Cerebellar nuclear complex (tissue), 1 donor: ENCODE measurements at places on chromosomes 13 and 19.
A peak's percentile ranks its signal among the peaks of the same experiment; 100 is the strongest.

GRCh38 chr13:112374271-112374670, 1.9 kb upstream of the SPACA7 start:
- DNase-seq, result no peak

DNA sequence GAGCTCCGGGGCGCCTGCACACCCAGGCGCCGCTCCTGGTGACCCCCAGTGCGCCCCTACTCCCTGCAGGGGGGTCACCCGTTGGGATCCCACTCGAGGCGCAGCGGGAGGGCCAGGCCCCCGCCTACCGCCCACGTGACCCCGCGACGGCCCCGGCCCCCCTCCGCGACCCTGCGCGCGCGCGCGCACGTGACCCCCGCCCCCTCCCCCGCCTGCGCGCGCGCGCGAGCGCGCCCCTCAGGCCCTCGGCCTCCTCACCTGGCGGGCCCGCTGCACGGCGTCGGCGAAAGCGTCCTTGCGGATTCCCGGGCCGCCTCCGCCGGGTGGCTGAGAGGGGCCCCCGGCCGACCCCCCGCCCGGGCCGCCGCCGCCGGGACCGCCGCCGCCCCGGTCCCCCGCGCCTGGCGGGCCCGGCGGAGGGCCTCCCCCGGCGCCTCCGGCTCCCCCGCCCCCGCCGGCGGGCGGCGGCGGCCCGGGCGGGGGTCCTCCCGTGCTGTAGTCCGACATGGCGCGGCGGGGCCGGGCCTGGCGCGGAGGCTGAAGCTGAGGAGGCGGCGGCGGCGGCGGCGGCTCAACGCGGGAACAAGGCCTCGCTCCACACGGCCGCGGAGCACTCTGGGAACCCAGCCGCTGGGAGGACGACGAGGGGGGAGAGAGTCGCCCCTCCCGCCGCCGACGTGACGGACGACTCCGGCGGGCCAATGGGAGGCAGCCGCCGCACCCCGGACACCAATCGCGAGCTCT, at the start of gene KHSRP:
Gene KHSRP, minus strand, starts transcription at position 617 of the 744 bp plus-strand sequence. Its CDS starts 110 bp downstream, at position 507.
- no peak for DNase-seq

DNA sequence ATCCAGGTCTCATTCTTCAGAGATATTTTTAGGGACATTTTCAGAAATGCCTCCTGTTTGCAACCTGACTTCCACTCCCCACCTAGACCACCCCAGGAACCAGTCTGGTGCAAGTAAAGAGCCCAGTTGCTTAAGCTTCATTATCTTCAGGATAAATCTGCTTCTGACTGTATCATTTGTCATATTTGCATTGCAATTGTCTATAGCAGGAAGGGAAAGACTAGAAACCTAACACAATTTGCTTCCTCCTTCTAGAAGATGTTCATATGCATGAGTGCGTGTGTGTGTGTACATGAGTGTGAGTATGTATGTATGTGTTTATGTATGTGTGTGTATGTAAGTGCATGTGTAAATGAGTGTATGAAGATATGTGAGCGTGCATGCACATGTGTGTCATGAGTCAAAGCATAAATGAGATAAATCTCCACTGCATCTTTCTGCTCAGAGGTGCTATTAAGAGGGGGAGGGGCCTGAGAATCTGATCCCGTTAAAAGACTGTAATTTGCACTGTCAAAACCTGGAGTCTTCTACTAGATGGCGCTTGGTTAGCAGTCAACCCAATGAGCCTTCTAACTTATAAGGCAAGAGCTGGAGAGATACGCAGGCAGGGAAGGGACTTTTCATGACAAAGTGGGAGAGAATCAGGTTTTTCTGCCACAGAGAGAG, 178.8 kb upstream of the KL start:
- no peak for DNase-seq

GRCh38 chr13:73702419-73703071, 431.7 kb downstream of the KLF12 start:
- DNase-seq, result no peak

DNA sequence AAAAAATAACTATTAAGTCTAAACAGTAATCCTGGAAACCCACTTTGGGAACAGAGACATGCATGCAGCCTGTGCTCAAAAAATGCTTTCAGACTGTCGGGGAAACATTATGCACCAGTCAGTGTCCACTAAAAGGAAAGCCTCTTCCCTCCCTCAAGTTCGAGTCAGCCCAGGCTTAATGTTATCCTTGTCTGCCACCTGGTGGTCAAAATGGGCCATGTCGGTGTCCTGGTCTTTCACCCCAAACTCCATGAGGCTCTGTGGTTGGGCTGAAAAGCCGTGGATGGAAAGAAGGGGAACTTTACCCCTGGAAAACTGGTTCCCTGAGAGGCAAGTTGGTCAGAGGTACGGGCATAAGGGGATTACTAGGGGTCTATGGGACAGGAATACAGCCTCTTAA, 88.4 kb upstream of the ZNF492 start:
- DNase-seq, result no peak

DNA sequence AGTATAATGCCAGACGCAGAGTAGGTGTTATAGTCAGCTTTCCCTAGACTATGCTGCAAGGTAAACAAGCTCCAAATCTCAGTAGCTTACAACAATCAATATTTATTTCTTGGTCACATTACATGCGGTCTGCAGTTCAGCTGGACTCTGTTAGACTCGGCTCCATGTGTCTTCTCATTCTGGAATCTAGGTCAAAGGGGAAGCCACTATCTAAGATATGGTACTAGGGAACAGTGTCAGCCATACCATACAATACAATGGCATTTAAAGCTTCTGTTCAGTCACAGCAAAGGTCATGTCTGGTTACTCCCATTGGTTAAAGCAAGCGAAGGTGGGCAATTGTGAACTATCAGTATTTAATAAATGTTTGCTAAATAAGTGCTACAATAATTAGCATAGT, 65.3 kb upstream of the SERTM1 start:
- DNase-seq, result no peak

- DNase-seq, result no peak
Observed at GRCh38 chr19:37778613-37779126, 716 bp downstream of the ZNF573 start.

DNA sequence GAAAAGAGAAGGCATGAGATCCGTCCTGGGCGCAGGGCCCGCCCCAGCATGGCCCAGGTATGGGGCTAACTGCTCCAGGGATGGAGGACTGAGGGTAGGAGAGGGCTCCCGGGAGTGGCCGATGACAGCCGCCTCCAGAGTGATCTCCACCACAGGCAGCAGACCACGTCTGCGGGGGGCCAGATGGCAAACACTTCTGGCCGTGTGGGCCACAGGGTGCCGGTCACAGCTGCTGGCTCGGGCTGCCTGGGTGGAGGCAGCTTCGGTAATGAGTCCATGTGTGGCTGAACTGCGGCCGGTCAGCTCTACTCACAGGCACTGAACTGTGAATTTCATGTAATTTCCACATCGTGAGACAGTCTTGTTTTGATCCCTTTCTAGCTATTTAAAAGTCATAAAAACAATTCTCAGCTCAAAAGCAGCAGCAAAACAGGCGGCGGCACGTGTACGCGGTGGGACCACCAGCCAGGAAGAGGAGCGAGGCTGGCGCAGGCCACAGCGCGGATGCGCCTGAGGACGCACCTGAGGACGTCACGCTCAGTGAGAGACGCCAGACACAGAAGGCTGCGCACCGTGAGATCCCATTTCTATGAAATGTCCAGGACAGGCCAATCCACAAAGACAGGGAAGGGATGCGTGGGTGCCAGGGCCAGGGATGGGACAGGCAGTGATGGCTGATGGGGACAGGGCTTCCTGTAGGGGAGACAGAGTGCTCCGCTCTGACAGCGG, 4.0 kb downstream of the LSM7 start:
- DNase-seq, result peak; percentile 38

- no peak for DNase-seq
Observed at GRCh38 chr13:98990701-98991100, 12.8 kb upstream of the DOCK9 start.

GRCh38 chr19:16232568-16232967, 34.9 kb downstream of the AP1M1 start:
- no peak for DNase-seq

- DNase-seq, result no peak
Observed at GRCh38 chr19:4913996-4914735, 4.9 kb downstream of the UHRF1 start.

DNA sequence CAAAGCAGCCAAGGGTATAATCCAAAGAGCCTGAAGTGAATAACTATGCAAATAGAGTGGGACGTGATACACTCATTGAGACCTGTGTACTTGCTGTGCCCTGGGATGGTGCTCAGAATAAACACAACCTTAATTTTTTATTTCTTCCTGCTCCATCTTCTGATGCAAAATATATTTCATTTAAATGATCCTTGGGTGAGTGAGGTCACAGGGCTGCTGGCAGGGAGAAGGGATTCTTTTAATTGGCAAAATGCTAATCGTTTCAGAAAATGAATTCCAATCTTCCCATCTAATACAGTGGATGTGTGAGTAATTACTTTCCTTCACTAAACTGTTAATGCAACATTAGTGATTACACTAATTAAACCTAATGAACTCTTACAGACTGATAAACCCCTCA, 63.5 kb downstream of the SIAH3 start:
- no peak for DNase-seq

GRCh38 chr13:46728777-46729176, 68.2 kb downstream of the ESD start:
- no peak for DNase-seq

DNA sequence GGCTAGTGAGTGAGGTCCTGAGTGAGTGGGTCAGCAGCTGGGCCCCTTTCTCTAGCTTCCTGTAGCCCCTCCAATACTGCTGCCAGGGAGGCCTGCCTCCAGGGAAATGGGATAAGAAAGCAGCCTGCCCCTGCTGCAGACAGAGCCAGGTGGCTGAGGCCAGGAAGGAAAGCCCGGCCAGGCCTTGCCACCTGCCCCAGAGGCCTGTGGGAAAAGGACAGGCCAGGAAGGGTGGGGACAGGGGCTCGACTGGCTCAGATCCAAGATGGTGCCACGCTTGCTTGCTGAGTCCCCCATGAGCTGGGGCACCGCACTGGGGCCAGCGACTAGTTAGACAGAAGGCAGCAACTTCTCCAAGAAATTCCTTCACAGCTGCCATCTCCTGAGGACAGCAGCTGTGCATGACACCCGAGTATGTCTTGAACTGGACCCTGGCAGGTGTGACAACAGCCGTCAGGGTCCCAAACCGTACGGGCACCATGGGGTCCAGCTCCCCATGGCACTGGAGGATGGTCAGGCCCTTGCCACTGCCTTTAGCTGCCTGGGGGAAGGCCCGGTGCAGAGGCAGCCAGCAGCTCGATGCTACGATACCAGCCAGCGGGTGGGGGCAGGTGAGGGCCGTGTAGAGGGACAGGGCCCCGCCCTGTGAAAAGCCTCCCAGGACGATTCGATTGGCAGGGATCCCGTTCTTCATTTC, 5.1 kb upstream of the PRR36 start:
- DNase-seq, result no peak

DNA sequence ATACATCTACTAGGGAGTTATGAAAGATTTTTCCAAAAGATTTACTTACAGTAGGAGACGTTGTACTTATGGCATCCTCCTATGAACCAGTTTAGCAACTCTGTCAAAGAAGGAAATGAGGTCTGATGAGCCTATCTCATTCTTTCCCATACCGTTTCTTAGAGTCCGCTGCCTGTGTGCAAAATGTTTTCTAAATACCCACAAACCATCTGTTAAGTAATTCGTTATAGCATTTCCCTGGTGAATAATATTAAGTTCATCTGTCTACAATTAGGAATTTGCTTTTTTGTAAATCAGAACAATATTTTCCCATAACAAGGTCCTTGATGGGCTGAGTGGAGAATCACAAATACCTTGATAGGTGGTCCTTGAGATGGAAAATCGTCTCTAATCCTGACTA, 178.8 kb upstream of the TMTC4 start:
- DNase-seq, result no peak

- no peak for DNase-seq
Observed at GRCh38 chr13:50334115-50334778, 319.0 kb downstream of the KCNRG start.

DNA sequence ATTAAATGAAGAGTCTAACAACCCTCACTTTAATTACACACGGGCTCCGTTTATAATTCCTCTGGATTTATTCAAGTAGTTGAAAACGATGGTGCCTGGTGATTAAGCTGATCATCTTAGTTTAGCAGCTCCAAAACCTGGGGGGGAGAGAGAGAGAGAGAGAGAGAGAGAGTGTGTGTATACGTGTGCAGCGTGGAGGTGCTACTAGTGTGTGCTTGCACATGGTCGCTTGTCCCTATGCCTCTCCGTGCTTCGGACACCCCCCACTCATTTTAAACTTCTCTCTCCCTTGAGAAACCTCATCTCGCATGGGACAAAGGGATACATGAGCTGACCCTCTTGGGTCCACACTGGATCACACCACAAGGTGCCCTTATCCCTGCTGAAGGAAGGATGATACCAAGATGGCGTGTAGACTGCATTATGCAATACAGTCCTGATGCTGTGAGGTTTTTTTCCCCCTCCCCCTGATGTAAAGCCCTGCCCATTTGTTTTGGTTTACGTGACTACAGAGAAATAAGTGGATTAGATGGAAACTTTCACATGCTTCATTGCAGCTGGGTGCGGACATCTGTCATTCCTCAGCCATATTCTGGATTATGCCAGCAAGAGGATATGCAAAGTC, 320.8 kb downstream of the ZNF536 start:
- DNase-seq, result no peak

GRCh38 chr13:101265934-101266333, 150.4 kb downstream of the NALCN start:
- DNase-seq, result no peak

DNA sequence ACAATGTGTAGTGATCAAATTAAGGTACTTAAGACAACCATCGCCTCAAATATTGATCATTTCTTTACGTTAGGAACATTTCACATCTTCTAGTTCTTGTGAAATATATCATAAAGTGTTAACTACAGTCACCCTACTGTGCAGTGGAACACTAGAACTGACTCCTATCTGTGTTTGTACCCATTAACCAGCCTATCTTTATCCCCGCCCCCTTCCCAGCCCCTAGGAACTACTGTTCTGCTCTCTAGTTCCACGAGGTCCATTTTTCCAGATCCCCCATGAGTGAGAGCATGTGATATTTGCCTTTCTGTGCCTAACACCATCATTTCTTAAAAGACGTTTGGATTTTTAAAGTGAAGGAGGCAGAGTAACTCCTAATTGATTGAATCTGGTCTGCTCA, 24.4 kb upstream of the GGACT start:
- no peak for DNase-seq

GRCh38 chr13:79549355-79550106, 68.6 kb downstream of the NDFIP2 start:
- no peak for DNase-seq

DNA sequence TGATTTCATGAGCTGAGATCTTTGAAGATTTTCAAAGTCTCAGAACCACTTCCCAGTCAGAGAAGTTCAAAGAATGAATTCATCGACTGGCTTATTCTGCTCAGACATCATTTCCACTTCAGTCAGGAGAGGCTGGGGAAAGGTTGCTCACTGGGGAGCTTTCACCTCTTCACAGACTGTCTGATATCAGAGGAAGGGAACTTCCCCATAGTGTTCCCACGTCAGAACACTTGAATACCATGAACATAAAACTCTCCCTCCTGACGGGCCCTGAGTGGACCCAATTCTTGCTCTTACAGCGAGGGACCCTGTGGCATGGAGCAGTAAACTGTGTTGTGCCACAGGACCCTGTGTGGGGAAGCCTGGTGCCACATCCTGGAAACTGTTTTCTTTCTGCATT, 492.6 kb downstream of the COG6 start:
- no peak for DNase-seq

GRCh38 chr19:54206030-54206830, 5.6 kb downstream of the RPS9 start:
- DNase-seq, result no peak
